ENCODE measurements at places on chromosomes 13 and 19.

DNA sequence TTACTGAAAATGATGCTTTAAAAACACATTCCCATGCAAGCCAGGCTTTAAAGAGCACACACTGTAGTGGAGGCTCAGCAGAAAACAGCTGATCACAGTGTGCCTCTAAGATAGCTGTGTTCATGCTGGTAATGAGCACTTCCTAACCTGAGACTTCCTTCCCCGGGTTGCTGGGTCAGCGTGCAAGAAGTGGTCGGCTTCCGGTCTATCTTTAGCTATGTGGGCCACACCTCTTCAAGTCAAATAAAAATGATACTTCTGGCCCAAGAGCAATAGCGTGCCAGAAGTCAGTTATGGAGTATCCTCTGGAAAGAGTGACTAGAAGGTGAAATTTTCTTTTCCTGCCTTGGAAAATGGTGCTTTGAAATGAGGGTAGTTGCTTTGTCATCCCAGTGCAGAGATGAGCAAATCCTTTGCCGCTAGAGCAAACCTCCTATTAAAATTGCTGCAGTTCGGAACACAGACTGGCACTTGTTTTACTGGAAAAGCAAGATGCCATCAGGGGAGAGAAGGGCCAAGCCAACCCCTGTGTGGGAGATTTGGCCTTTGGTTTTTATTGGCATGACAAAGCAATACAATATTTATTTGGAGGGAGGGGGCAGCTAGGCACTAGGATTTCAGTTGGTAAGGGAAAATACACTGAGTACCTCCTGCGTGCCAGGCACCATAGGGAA, 64.2 kb downstream of the ARHGAP35 start:
- DNase-seq, result no peak

- DNase-seq, result no peak
These were observed 100.2 kb upstream of the RFC3 start for GRCh38 chr13:33717775-33718174.

DNA sequence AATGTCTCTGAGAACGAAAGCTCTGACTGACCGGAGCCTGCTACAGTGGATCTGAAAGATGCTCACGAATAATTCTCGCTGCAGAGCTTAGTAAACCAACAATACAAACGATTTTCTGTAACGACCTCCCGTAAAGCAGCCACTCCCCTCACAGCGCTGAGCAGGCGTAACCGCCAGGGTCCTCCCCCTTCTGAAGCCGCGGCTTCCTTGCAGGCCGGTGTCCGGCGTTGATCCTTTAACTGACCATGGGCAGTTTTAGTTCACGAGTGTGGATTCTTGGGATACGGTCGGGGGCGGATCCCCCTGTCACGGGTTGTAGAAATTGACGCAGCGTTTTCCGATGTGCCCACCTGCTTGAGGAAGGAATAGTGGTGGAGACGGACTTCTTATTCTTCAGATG, 75.9 kb downstream of the ATP11A start:
- no peak for DNase-seq

DNA sequence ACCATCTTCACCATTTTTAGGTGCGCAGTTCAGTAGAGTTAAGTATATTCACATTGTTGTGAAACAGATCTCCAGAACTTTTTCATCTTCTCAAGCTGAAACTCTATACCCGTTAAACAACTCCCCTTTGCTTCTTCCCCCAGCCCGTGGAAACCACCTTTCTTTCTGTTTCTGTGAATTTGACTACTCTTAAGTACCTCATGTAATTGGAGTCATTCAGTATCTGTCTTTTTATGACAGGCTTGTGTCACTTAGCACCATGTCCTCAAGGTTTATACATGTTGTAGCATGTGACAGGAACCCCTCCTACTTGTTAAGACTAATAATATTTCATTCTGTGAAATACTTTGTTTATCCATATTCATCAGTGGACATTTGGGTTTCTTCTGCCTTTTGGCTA, 52.8 kb downstream of the TNFRSF19 start:
- DNase-seq, result no peak

DNA sequence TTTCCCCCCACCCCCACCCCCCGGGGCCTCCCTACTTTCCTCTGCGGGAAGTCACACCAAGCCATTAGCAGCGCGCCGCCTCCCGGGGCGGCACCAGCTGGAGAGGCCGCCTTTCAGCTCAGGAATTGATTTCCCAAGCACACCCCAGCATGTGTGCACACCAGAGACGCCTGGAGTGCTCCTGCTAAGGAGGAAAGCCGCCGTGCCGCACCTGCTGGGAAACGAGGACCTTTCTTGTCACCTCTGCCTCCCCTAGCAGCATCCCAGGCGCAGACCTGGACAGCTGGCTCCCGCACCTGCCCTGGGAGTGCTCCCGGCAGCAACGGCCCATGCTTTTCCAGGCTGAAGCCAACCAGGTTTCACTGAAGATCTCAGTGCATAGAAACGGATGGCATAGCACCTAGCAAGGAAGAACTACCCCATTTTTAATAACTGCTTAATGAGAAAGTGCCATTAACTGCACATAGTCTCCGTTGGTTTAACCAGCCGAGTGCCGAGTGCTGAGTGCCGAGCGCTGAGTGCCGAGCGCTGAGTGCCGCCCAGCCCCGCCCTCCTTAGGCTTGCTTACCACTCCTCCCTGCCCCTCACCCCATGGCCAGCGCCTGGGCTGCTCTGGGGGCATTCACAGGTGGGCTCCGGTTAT, 165.0 kb downstream of the USP12 start:
- no peak for DNase-seq

GRCh38 chr13:28357247-28357825, 137.6 kb downstream of the FLT1 start:
- no peak for DNase-seq

DNA sequence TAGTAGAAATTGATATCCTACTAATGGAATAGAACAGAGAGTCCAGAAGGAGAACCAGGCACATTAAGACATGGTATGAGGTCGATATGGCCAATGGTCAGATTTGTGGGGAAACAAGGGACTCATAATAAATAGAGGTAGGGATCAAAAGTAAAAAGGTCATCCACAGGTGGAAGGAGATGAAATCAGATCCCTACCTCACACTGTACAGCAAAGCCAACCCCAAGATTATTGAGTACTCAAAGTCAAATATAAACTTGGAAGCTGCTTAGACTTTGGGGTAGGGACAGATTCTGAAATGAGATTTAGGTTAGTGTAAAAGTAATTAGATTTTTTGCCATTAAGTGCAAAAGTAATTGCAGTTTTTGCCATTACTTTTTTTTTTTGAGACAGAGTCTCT, 40.7 kb downstream of the BICRA start:
- no peak for DNase-seq

- no peak for DNase-seq
These were observed 28.7 kb downstream of the COMP start for GRCh38 chr19:18762125-18763023.

- no peak for DNase-seq
These were observed 14.6 kb downstream of the PLD3 start for GRCh38 chr19:40363069-40363468.

- DNase-seq, result no peak
These were observed 109.1 kb upstream of the PEG3 start for GRCh38 chr19:56949626-56950025.

GRCh38 chr13:40910324-40911050, 108.6 kb downstream of the ELF1 start:
- DNase-seq, result no peak

DNA sequence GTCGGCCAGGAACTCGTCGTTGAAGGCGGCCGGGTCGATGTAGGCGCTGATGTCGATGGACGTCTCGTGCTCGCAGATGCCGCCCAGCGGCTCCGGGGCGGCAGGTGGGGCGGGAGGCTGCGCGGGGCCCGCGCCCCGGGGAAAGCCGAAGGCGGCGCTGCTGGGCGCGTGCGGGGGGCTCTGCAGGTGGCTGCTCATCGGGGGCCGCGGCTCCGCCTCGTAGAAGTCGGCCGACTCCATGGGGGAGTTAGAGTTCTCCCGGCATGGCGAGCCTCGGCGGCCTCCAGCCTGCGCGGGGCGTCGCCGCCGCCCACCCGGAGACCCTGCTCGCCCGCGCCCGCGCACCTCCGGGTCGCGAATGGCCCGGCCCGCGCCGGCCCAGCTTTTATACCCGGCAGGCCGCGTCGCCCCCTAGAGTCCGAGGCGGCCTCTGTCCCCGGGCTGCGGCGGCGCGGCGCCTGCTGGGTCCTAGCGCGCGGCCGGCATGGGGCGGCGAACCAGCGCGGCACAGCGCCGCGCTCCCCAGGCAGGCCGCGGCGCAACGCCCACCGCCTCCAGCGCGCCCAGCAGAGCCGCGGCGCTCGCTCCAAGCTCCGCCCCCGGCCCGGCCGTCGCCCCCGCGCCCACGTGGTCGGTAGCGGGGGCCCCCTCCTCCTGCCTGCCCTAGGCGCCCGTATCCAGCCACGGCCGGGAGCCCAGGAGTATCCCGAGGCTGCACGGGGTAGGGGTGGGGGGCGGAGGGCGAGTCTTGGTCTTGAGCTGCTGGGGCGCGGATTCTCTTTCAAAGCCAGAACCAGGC, at the start of gene CEBPA:
Gene CEBPA, minus strand, starts transcription at position 360 of the 799 bp plus-strand sequence. Its CDS starts 120 bp downstream, at position 240.
- DNase-seq, result peak; percentile 25

DNA sequence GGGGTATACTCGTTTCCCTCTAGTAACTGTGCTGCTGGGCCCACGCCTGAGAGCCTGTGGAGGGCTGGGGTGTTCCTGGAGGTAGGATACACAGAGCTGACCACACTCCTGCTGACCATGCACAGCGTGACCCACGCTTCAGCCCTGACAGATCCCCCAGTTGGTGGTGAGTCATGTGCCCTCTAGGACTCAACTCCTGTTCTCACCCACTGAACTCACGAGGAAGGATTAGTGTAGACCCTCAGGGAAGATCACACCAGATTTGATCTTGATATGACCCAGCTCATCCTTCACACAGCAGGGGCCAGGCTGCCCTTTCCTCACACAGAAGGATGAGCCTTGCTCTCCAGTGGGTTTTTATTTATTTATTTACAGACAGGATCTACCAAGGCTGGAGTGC, 13.3 kb upstream of the ACP7 start:
- DNase-seq, result no peak

GRCh38 chr19:2306971-2307370, 983 bp downstream of the LINGO3 start:
- DNase-seq, result no peak

GRCh38 chr19:39160523-39160861, 34.9 kb downstream of the PAK4 start:
- no peak for DNase-seq

- DNase-seq, result no peak
These were observed 526 bp downstream of the NFIX start for GRCh38 chr19:12995596-12996405.

DNA sequence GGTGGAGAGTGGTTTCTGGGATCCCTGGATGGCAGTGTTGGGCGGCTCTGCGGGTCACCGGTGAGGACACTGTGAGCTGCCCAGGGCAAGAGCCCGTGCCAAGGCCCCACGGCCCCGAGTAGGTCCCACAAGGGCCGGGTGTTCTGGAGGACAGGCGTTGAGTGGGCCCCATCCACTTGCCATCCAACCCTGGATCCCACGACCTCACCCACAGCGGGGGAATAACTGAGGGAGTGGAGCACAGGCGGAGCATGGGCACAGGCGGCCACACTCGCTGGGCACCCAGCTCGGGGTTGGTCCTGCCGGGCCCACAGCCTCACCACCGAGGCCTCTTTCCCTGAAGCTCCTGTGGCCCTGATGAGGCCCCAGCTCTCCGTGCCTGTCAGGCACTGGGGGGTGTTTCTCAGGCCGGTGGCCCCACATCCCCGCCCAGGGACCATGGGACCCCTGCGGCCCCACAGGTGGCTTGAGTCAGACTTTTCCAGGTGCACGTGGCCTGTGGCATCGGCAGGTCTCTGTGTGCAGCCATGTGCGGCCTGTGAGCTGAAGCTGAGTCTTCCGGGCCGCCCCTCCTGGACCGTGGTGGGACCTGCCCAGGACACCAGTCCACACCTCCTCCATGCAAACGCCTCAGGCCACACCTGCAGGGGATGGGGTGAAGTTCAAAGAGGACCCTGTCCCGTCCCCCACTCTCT, 16.6 kb downstream of the TMEM255B start:
- DNase-seq, result no peak

GRCh38 chr13:20174656-20175405, 14.0 kb upstream of the GJA3 start:
- DNase-seq, result peak; percentile 75

DNA sequence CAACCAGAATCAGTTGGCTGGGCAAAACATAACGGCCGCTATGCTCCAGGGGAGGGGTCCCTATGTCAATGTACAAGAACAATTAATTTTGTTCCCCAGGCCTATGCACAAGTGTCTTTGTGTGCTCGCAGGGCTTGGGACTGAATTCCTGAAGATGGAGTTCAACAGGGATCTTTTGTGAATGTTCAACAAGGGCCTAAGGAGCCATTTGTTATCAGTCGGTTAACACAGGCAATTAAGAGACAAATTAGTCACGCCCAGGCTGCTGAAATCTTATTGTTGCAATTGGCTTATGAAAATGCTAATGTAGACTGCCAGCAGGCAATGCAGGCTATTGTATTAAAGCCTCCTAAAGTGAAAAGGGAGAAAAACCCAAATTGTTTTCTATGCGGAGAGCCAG, 117.5 kb downstream of the ZNF429 start:
- DNase-seq, result no peak

DNA sequence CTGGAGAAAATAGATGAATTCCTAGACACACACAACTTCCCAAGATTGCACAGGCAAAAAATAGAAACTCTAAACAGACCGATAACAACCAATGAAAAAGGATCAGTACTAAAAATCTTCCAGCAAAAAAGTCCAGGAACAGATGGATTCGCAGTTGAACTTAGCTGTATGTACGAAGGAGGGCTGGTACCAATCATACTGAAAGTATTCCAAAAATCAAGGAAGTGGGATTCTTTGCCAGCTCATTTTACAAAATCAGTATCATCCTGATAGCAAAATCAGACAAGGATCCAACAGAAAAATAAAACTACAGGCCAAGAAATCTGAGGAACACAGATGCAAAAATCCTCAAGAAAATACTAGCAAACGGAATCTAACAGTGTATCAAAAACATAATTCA, 6.5 kb upstream of the LILRB2 start:
- DNase-seq, result no peak

- DNase-seq, result no peak
These were observed 2.3 kb upstream of the RNF225 start for GRCh38 chr19:58392945-58393724.

DNA sequence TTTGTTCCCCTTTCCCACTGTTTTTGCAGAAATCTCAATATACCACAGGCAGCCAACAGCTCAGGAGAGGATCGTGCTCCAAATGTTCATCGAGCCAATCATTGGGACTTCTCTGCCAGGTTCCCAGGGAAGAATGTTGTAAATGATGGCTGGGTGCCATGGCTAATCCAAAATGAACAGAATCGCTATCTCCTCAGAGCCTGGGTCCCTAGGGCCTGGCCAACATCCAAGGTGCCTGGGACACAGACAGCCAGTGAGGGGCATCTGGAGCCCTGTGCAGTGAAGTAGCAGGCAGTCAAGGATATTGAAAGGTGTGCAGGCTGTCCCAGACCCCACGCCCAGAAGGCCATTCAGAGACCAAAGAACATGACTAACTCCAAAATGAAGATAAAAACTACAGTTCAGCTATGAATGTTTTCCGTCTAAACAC, 37.8 kb downstream of the BRD4 start:
- no peak for DNase-seq

DNA sequence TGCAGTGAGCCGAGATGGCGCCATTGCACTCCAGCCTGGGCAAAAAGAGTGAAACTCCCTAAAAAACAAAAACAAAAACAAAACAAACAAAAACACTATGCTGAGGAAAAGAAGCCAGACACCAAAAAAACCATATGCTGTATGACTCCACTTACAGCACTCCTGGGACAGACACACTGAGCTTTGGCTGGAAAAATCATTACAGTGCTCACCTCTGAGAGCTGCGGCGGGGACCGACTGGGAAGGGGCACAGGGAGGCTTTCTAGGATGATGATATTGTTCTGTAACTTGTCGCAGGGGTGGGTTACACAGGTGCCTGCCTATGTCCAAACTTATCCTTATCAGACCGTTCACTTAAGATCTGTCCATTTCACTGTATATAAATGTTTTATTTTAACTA, 7.8 kb downstream of the PNMA8A start:
- DNase-seq, result no peak
